Stimulated activated CD4-positive, alpha-beta T cell treated with anti-CD3 and anti-CD28 coated beads, Interleukin-4, amount 100 ng/mL, for 1 hour (primary cell): ENCODE measurements at places on chromosomes 12 and 14.

DNA sequence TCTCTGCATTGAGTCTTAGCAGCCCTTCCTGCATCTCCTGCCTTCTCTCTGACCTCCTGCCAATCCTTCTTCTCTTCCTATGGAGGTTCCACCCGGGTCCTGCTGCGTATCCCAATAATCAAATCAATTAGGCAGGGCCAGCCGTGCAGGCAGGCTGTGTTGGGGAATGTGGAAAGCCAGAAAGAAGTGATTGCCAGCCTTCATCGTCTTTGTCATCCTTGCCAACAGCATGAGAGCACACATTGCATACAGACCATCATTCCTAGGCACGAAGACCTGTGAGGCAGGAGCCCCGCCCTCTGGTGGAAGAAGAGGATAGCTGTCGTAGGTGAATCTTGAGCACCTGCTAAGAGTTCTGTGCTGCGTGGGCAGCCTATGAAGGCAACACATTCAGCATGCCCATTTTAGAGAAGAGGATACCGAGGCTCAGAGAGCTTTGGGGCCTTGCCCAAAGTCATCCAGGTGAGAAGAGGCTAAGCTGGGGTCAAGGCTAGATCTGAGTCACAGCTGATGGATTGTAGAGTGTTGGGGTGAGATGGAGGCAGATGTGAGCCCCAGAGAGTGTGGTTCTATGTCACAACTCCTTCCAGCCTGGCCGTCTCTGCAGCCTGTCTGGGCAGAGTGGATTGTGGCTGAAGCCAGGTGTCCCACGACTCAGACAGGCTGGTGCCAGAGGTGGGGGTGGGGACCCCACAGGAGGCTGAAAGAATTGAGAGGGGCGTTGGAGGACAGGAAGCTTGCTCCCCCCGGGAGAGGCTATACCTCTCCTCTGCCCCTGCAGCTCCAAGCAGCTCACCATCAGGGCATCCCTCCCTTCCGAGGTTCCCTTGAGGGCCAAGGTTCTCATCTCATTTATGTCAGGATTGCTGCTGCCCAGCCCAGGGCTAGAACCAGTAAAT is 12.7 kb downstream of the C14orf132 start:
- DNase-seq, result no peak

- no peak for DNase-seq
Observed at GRCh38 chr12:30964896-30965612, 38.5 kb downstream of the TSPAN11 start.

- DNase-seq, result no peak
Observed at GRCh38 chr12:5085896-5086295, 42.2 kb downstream of the KCNA5 start.

GRCh38 chr12:16506394-16506793 is 99.6 kb downstream of the LMO3 start:
- no peak for DNase-seq

- no peak for DNase-seq
Observed at GRCh38 chr14:36275741-36276140, 44.7 kb downstream of the MBIP start.

DNA sequence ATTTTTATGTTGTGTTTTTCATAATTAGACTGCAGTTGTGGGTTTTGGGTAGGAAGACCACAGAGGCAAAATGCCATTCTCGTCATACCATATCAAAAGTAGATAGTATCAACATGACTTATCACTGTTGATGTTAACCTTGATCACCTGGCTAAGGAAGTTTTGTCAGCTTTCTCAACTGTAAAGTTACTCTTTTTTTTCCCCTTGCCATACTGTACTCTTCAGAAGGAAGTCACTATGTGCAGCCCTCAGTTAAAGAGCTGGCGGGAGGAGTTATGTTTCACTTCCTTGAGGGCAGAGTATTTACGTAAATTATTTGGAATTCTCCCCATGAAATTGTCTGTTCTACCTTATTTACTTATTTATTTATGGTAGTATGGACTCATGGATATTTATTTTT is 78.7 kb downstream of the PRORP start:
- DNase-seq, result no peak

GRCh38 chr14:28773861-28774691 is 7.5 kb downstream of the FOXG1 start:
- DNase-seq, result no peak

- no peak for DNase-seq
Observed at GRCh38 chr14:105929327-105930081, 403.1 kb downstream of the TMEM121 start.

DNA sequence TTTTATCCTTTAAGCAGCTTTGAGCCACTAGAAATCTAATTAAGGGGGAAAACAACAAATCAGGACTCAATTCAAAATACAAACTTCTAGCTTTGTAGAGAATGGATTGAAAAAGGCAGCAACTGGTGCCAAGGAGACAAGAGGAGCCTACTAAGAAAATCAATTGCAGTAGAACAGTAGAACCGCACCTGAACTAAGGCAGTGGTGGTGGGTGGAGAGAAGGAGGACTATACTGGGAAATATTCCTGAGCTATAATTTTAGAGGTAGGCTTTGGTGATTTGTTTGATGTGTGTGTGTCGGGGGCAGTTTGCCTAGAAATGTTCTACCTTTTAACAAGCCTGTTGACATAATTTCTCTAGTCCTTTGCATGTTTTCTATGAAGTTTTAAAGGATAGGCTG is 270.9 kb upstream of the SYT10 start:
- DNase-seq, result no peak

GRCh38 chr14:81206115-81206514 is 14.6 kb downstream of the GTF2A1 start:
- no peak for DNase-seq

DNA sequence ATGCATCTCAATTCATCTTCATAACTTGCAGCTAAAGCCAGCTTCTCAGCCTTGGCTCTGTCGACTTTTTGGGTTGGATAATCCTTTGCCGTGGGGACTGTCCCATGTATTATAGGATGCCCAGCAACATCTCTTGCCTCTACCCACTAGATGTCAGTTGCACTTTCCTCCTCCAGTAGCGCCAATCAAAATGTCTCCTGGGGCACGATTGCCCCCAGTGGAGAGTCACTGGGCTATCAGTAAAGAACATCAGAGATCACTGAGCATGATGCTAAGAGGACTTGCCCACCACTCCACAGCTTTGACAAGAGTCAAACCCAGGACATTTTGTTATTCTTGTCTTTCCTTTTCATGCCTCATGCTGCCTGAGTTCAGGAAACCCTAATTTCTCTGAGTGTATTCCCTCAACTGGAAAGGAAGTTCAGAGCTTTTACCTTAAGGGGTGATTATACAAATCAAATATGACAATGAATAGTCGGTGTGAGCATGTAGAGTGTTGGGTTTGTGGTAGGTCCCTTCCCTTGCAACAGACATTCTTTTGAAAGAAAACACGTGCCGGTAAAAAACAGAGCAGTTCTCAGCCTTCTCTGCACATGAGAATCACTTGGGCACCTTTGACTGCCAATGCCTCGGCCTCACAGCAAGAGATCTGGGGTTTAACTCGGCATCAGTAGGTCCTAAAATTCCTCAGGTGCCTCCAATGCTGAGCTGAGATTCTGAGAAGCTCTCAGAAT is 980.6 kb downstream of the VRK1 start:
- no peak for DNase-seq

DNA sequence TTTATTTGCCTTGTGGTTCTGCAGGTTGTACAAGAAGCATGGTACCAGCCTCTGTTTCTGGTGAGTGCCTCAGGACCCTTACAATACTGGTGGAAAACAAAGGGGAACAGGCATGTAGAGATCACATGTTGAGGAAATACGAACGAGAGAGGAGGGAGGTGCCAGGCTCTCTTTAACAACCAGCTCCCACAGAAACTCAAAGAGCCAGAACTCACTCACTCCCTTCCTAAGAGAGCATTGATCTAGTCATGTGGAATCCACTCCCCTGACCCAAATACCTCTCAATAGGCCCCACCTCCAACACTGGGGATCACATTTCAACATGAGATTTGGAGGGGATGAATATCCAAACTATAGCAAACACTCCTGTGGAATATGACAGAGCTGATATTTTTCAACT is 938.0 kb downstream of the GALC start:
- DNase-seq, result no peak

DNA sequence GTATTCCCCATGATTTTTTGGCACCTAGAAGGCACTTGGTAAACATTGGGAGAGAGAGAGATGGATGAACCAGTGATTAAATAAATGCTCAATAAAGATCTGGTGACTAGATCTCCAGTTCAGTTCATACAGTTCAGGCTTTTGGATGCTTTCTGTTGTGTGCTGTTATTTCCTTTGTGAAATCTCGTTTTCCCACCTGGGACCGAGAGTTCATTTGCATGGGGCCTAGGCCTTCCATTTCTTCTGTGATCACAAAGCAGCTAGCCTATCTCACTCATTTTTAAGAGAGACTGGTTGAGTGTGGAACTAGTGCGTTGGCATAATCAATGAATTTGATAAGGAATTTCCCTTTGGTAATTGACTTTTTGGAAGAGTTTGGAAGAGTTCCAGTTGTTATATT is 104.0 kb downstream of the VRK1 start:
- DNase-seq, result no peak

- no peak for DNase-seq
Observed at GRCh38 chr12:65666876-65667275, 157.4 kb upstream of the HMGA2 start.

DNA sequence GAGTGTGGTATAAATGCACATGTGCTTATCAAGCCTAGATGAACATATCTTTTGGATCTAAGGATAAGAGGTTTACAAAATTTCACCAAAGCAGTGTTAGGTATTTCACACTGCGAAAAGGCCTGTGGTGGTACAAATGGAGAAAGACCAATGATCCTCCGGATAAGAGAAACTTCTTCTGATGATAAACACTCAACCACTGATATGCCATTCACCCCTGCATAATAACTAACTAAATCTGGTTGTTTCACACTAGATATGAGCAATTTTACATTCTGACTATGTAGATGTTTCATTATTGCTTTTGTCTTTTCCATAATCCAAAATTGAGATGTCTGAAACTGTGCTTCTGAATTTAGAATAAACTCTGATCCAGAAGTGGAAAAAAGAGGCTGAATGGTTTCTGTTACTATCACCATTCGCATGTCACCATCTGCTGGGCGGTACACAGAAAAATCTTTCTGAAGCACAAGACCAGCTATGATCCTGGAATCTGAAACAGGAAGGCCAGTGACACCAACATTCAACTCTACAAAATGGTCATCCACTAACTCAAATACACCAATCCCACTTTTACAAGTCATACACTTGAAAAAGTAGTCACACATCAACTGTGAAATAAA is 1.3 kb downstream of the BBS10 start:
- DNase-seq, result no peak

DNA sequence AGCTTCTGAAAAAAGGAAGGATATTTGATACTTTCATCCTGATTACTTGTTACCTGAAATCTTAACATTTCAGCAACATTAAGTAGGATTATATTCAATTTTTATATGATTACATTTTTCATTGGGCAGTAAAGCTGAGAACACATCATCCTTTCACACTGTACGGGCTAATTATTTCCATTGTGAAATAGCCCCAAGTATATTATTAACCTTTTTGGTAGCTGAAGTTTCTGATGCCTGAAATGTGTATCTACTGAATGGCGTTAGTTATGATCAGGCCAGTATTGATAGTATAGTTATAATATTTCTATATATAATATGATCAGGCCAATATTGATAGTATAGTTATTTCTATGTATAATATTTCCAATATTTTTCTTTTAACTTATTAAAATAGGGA is 10.1 kb downstream of the SPATS2 start:
- DNase-seq, result no peak

GRCh38 chr12:662566-663292 is 516 bp downstream of the NINJ2 start:
- DNase-seq, result no peak

GRCh38 chr14:93073910-93074769 is 41.6 kb downstream of the ITPK1 start:
- DNase-seq, result no peak
